ENCODE measurements at places on chromosomes 6 and 20.

DNA sequence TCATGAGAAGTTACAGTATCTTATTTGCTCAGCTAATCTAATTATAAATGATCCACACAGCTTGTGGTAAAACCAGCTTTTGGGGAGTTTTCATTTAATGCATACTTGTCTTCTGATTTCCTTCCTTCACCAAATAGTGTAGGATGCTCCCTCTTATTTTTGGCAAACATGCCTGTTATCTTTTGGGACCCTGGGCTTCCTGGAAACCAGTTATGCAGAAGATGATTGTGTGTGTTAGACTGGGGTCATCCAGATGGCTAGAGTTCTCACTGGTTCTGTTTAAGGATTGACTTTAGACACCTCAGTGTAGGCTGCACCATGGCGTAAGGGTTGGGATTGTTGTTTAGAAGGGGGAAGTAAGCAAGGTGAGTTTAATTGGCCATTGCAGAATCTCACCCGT is 61.3 kb downstream of the PTPN1 start:
- no peak for DNase-seq

DNA sequence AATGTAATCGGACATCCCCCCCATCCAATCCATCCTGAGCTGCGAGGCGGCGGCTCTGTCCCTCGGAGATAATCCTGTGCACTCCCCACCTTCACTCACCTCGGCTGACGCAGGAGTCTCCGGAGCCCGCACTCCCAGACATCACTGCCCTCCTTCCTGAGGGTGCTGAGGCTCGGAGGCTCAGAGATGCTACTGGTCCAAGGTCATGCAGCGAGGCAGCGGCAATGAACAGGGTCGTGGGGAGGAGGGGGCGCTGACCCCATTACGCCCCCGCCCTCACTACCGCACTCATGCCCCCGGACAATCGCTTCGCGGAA is 485 bp downstream of the ADISSP start:
- no peak for DNase-seq

GRCh38 chr6:166025149-166025898 is 142.3 kb downstream of the TBXT start:
- no peak for DNase-seq

DNA sequence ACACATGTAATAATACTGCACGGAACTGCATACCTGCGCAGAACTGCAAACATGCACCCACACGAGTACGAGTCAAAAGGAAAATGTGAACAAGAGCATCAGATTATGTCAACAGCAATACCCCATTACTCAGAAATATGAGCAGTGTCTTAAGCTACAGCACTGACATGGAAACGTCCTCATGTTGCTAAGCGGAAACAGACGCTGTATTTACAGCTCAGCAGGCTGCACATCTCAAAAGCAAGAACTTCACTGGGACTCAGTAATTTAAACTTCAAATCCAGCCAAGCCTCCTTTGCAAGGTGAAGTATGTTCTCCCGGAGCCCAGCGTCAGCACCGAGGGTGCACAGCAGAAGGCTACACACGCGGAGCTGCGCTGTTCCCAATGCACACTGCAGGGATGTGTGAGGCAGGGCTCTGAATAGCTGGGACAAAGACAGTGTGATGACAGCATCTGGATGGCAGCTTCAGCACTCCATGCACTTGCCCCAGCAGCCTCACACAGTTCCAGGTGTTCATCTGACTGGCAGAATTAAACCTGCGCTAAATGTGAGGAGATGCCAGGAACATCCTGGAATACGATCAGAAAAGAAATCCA is 202.8 kb downstream of the WDR27 start:
- DNase-seq = no peak

GRCh38 chr6:13915561-13916229 is 9.1 kb upstream of the RNF182 start:
- DNase-seq = no peak

- DNase-seq = no peak
Observed at GRCh38 chr6:2669067-2669700, 81.5 kb downstream of the MYLK4 start.

- DNase-seq = no peak
Observed at GRCh38 chr6:153207006-153207405, 75.9 kb upstream of the RGS17 start.

DNA sequence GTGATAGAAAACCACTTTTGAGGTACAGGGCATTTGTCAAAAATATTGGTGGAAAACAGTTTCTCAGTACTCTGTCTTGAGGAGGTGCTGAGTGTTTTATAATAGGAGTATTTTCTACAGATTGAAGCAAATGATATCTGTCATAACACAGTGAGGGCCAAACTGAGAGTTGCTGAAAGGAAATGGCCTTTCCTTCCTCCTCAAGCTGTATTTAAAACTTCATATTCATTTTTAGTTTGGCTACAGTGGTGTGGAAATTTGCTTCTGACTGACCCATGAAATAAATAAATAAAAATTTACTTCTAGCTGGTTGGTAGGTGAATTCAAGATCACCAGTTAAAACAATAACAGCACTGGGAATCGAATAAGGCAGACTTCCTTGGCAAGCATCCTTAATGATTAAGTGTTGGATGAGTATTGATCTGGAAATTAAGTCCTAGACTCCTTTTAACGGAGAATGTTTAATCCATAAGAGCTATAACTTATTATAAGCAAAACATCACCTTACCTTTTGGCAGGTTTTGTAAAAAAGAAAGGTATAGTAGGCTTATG is 828.6 kb upstream of the CITED2 start:
- no peak for DNase-seq

- DNase-seq = no peak
Observed at GRCh38 chr6:154842833-154843232, 109.6 kb downstream of the SCAF8 start.

- DNase-seq = no peak
Observed at GRCh38 chr6:12009180-12009685, 2.9 kb upstream of the HIVEP1 start.

- DNase-seq = no peak
Observed at GRCh38 chr20:49275216-49275615, 2.6 kb downstream of the ZNFX1 start.

DNA sequence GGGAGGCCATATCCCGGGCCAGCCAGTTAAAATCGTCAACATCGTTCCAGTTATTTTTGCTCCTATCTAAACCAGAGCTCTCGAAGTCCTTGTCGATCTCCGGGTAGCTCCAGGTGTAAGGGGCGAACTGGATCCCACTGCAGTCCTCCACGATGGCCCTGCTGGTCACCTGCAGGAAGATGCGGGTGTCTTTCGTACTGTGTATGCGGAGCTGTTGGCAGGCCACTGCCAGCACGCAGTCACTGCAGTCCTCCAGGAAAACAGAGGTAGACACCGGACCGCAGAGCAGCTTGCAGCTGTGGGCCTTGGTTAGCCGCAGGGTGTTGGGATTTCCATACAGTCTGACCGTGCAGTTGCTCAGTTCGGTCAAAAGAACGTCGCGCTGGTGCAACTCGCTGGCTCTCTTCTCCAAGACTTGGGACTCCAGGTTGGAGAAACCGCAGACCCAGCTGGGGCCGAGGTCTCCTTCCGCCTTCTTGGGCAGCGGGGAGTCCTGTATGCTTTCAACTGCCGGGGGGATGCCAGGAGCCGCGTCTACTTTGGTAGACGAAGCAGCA is 742 bp downstream of the TBCC start:
- DNase-seq = no peak

DNA sequence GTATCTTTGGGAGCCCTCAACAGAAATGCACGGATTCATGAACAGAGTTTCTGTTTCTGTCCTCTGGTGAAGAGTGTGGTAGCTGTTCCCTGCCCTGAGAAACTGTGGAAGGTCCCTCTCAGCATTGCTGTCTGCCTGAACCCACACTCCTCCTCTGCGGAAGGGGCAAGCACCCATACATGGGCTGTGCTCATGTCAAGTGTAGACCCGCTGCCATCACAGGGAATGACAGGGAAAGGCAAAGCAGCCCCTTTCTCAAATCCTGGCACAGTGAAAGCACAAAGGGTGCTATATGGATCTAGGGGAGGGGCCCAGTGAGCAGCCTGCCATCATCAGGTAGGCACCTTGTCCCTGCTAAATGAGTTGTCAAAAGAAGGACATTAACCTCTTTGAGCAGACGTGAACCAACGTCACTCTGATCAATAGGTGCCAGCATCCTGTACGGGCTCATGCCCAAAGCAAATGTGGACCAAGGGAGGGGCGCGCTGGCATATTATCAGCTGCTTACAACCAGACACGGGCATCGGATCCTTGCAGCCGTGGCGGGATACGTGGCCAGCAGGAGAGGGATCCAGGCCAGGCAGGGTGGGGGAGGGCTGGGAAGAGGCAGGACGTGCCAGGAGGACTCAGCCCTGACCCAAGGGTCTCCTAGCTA is 231.2 kb upstream of the PMEPA1 start:
- no peak for DNase-seq

- DNase-seq = no peak
Observed at GRCh38 chr6:68238097-68238601, 396.9 kb upstream of the ADGRB3 start.

DNA sequence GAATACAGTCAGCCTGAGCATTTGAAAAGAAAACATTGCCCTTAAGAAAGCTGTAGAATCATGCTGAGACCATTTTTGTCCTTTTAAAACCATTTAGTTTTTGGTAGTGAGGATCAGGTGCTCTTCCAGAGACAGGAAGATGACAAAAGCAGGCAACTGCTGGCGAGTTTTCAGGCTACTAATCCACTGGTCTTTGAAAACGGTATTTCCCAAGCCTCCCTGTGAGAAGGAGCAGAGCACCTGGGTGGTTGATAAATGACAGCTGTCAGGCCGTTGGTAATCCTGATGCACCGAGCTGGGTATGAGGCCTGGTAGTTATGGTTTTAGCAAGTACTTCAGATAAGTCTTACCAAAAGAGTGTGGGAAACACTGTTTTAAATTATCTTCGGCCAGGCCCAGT is 10.1 kb upstream of the SEC63 start:
- DNase-seq = no peak

- no peak for DNase-seq
Observed at GRCh38 chr20:40472905-40473304, 216.1 kb downstream of the MAFB start.

DNA sequence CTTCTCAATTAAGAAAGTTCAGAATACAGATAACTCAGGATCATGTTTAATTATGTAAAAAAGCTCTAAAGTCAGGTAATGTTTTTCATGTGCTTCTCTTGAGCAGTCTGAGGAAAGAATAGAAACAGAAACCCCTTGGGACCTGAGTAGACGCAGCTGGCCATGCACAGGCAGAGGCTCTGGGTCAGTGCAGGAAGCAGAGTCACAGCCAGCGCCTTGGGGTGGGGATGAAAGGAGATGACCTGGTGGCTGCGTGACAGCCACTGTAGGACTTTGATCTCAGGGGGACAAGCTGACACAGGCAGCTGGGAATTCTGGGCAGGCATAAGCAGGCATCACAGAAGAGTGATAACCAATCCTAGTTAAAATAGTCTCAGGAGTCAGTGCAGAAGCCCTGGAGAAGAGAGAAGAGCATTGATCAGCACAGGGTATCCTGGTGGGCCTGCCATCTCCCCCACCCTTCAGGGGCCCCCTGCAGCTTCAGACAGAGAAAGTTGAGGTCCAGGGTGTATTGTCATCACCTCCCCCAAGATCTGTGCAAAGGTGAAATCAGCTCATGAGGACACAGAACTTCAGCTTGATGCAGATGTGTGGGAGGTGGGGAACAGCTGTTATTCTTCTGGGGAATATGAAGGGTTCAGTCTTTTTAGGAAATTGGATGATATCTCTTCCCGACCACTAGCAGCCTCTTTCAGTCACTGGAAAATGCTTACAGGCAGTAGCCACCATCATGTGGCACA is 6.4 kb downstream of the HLA-DQB1 start:
- DNase-seq = no peak

GRCh38 chr6:82467338-82467737 is 103.7 kb downstream of the TPBG start:
- DNase-seq = no peak

- no peak for DNase-seq
Observed at GRCh38 chr6:169252505-169253189, 999 bp downstream of the THBS2 start.

DNA sequence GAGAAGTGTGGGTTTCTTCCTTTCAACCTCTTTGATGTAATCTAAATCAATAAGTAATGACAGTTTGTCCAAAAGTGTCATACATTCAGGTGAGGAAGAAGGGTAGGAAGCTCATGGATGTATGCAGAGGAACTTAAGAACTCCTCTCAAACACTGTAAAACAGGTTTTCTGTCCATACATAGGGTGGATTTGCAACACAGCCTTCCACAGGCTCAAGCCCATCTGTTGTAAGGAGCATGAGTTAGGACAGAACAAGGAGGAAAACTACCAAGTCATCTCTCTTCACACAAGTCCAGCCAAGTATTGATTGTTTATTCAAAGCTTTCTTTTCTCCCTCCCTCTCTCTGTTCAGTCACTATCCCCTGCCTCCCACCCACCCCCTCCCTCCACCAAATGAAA is 49.0 kb upstream of the CDYL start:
- DNase-seq = no peak

GRCh38 chr6:159540152-159540551 is 152.9 kb downstream of the SOD2 start:
- no peak for DNase-seq

DNA sequence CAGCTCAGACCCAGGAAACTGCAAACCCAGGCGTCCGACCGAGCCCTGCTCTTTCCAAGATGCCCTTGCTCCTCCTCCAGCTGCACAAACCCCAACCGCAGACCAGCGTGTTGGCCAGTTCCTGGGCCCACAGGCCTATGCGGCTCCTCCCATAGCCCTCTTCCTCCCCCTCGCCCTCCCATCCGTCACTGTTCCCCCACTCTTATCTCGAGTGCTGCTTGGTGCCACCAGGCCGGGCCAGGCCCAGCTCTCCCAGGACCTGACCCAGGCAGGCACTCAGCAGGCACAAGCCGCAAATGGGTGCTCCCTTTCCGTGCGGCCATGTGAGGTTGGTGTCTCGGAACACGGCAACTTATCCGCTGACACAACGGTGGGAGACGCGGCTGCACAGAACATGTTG is 28.6 kb downstream of the ADRM1 start:
- DNase-seq = no peak

GRCh38 chr6:163835439-163836171 is 421.1 kb downstream of the QKI start:
- no peak for DNase-seq

GRCh38 chr6:52724406-52725121 is 38.7 kb downstream of the GSTA2 start:
- DNase-seq = no peak

DNA sequence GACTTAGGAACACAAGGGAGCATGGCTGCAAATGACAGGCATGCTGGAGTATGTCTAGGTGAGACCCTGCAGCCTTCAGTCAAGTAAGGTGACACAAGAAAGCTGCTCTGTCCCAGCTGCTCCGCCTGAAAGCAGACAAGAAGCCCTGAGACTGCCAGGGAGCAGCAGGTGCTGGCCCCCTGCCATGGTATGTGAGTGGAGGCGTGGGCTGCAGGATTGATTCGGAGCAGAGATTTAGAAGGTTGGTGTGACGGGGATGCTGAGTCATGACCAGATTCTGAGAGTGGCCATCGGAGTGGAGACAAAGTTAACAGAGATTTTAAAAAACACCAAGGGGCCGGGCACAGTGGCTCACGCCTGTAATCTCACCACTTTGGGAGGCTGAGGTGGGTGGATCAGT is 17.8 kb downstream of the LRP11 start:
- DNase-seq = no peak

All from stimulated activated CD4-positive, alpha-beta T cell treated with anti-CD3 and anti-CD28 coated beads, Interleukin-15, amount 100 ng/mL, for 1 hour (primary cell).